CD4-positive, alpha-beta T cell treated with Interleukin-6 at 100 ng/mL for 8 hours (primary cell): ENCODE measurements at places on chromosomes 6 and 20.

GRCh38 chr6:128415387-128415786, 105.0 kb downstream of the PTPRK start:
- no peak for DNase-seq

GRCh38 chr6:36508532-36508931, 38.7 kb downstream of the STK38 start:
- no peak for DNase-seq

GRCh38 chr6:75244063-75244584, 523 bp upstream of the COX7A2 start:
- no peak for DNase-seq

- DNase-seq: no peak
Observed at GRCh38 chr20:51636123-51636522, 93.6 kb upstream of the NFATC2 start.

DNA sequence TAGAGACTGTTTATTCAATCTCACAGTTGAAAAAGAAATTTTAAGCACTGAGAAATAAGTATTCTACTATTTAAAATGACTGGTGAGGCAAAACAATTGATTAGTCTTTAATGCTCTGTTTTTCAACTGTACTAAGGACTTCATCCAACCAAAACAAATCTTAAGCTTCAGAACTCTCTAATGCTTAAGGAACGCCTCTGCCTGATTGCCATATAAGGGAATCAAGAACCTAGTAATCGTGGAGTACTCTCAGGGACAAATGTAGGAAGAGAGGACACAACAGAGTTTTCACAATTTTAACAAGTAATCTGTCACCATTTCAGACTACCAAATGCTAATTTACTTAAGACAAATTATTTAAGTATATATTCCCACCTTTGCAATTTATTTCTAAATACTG, 16.1 kb downstream of the FBXO30 start:
- DNase-seq: no peak

DNA sequence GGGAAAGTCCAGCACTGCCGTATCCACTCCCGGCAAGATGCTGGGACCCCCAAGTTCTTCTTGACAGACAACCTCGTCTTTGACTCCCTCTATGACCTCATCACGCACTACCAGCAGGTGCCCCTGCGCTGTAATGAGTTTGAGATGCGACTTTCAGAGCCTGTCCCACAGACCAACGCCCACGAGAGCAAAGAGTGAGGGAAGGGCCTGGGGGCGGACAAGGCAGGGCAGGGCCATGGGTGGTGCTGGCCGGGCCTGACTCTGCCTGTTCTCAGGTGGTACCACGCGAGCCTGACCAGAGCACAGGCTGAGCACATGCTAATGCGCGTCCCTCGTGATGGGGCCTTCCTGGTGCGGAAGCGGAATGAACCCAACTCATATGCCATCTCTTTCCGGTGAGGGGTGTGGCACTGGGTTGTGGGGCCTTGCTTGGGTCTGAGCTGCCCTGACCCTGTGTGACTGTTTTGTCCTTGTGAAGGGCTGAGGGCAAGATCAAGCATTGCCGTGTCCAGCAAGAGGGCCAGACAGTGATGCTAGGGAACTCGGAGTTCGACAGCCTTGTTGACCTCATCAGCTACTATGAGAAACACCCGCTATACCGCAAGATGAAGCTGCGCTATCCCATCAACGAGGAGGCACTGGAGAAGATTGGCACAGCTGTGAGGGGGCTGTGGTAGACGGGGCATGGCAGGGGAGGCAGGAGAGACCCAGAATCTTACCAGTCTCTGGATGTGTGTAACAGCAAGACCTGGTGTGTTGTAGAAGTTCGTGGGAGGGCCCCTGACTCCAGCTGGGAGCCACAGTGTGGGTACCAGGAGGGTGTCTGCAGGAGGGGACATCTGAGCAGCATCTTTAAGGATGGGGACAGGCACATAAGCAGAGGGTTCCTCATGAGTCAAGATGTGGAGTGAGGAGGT, 29.1 kb downstream of the PLCG1 start:
- no peak for DNase-seq

GRCh38 chr6:144327081-144327480, 41.9 kb downstream of the UTRN start:
- DNase-seq: no peak

GRCh38 chr20:13229538-13229937, 8.5 kb downstream of the ISM1 start:
- DNase-seq: no peak

- no peak for DNase-seq
Observed at GRCh38 chr6:12800120-12800519, 83.6 kb downstream of the PHACTR1 start.

- no peak for DNase-seq
Observed at GRCh38 chr6:17410281-17410680, 16.9 kb downstream of the CAP2 start.

GRCh38 chr6:151436300-151436699, 15.6 kb downstream of the RMND1 start:
- no peak for DNase-seq

DNA sequence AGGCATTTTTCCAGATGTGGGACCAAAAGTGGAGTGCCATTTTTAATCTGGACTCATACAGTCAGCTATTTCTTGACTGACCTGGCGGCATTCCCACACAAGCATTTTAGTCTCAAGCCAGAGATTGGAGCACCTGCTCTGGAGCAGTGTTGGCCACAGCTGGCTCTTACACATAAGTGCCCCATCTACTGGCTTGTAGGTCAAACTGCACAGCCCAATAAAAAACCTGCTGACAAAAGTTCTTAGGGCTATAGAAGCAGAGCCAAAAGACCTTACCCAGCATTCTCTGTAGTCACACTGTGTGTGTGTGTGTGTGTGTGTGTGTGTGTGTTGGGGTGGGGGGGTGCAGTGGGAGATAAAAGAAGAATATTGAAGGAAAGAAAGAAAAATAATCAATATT, 38.6 kb upstream of the SENP6 start:
- DNase-seq: no peak

- no peak for DNase-seq
Observed at GRCh38 chr6:158414851-158415262, 102.6 kb downstream of the TULP4 start.

DNA sequence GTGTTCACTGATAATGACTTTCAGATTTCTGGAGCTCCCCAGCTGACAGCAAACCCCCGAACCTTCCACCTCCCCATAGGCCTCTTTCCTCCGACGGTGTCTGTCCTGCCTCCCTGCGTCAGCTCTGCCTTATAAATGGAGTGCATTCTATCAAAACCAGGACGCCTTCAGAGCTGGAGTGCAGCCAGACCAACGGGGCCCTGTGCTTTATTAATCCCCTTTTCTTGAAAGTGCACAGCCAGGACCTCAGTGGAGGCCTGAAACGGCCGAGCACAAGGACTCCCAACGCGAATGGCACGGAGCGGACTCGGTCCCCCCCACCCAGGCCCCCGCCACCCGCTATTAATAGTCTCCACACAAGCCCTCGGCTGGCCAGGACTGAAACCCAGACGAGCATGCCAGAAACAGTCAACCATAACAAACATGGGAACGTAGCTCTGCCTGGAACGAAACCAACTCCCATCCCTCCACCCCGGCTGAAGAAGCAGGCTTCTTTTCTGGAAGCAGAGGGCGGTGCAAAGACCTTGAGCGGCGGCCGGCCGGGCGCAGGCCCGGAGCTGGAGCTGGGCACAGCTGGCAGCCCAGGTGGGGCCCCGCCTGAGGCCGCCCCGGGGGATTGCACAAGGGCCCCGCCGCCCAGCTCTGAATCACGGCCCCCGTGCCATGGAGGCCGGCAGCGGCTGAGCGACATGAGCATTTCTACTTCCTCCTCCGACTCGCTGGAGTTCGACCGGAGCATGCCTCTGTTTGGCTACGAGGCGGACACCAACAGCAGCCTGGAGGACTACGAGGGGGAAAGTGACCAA, 42.3 kb upstream of the NAA20 start:
- no peak for DNase-seq

DNA sequence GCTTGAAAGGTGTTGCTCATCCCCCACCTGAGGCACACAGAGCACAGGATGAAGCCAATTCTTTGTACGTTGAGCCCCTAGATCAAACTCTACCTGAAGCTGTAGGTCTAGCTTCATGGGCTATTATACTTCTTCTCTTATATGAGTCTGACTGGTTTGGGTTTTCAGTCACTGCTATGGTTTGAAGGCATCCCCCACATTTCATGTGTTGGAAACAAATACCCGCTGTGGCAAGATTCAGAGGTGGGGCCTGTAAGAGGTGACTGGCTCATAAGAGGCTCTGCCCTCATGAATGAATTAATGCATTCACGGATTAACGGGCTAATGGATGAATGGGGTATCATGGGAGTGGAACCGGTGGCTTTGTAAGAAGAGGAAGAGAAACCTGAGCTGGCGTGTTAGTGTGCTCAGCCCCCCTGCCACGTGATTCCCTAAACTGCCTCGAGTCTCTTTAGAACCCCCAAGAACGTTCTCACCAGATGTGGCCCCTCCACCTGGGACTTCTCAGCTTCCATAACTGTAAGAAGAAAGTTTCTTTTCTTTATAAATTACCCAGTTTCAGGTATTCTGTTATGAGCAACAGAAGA, 39.2 kb downstream of the PREX1 start:
- no peak for DNase-seq

DNA sequence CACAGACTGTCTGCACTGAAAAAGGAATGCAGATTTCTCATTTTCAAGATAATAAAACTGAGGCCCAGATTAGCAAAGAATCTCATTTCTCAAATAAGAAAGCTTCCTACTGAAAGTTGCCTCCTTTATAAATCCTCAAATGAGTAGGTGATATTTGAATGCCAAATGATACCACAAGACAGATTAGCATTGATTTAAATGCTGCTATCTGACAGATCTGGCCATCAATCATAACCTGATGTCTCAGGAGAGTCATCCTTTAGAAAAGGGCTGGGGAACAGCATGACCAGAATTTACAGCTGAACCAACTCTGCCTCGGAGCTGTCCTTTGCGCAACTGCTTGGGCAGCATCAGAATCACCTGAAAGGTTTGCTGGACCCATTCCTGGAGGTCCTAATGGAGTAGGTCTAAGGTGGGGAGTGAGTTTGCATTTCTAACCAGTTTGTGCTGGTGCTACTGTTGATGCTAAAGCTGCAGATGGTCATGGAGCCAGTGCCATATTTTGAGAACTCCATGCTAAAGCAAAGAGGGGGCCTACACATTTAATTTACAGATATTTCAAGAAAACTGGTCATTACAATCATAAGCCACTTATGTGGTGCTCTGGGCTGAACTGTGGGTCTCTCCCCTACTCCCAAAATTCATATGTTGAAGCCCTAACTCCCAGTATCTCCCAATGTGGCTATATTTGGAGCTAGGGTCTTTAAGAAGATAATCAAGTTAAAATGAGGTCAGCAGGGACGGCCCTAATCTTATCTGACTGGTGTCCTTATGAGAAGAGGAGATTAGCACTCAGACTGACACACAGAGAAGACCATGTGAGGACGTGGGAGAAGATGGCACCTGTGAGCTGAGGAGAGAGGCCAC, 295.5 kb upstream of the JARID2 start:
- DNase-seq: no peak

DNA sequence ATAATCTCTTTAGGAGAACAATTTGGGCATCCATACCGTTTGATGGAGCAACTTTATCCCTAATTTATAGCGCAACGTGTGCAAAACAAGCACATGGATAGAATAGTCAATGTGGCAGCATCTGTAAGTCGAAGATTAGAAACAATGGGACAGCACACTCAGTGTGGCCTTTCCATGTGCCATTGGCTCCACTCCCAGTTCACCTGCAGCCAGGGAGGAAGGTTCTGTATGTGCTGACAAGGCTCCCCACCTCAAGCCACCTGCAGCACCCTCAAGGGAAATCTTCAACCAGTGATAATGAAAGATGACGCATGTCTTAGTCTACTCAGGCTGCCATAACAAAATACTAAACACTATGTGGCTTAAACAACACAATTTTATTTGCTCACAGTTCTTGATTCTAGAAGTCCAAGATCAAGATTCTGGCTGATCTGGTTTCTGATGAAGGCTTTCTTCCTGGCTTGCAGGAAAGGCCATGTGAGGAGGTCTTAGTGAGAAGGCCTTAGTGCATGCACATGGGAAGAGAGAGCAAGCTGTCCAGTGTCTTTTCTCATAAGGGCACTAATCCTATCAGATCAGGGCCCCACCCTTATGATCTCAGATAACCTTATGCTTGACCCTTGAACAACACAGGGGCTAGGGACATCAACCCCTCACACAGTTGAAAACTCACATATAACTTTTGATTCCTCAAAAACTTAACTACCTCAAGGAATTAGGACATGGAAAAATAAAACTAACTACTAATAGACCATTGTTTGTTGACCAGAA, 34.9 kb upstream of the SHLD1 start:
- no peak for DNase-seq

GRCh38 chr6:9948678-9949077, 466.2 kb downstream of the TFAP2A start:
- no peak for DNase-seq

DNA sequence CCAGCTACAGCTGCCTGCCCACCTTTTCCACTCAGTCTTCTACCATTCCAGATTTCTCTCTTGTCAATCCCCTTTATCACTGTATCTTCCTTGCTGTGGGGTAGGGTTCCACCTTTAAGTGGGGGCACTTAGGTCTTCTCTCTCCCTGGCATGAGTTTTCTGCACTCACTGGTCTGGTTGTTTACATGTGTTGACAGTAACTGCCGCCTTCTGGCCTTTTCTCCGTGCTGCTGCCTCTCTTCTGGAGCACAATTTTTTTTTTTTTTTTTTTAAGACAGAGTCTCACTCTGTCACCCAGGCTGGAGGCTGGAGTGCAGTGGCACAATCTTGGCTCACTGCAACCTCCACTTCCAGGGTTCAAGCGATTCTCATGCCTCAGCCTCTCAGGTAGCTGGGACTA, 12.0 kb downstream of the RNF114 start:
- no peak for DNase-seq

DNA sequence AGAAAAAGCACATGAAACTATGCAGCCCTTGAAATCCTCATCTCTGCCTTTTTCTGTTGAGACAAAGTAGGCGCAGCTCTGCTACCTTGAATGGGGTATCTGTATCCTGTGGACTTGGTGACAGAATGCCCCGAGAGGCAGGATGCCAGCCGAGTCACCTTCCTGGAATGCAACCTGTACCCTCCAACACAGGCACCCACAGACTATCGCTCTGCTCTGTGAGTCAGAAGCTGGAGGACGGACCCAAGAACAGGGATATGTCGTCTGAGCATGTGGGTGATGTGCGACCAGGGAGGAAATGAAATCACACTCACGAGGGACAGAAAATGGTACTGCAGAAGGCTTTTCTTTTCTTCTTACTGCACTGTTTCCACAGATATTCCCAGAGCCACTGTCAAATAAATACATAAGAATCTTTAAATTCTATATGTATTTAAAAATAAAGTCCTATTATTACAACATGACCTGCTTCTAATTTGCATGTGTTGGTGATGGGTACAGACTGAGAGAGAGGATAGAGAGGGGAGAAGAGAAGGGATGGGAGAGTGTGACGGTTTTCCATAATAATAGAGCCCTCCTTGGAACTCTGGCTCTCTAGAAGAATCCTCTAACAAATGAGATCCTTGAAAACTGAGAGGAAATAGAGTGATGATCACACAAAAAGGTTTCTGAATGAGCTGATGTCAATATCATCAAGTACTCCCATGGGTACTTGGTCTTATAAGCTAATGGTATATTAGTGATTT, 308.1 kb downstream of the FOXC1 start:
- DNase-seq: no peak

GRCh38 chr6:15386110-15386755, 140.4 kb downstream of the JARID2 start:
- no peak for DNase-seq

- no peak for DNase-seq
Observed at GRCh38 chr20:63028461-63028921, 21.7 kb upstream of the BHLHE23 start.
